Suppressor macrophage treated with lipopolysaccharide for 4 hours (primary cell): ENCODE measurements at places on chromosomes 4 and X.

- DNase-seq, result no peak
Observed at GRCh38 chr4:29541757-29542156, 1178.4 kb upstream of the PCDH7 start.

DNA sequence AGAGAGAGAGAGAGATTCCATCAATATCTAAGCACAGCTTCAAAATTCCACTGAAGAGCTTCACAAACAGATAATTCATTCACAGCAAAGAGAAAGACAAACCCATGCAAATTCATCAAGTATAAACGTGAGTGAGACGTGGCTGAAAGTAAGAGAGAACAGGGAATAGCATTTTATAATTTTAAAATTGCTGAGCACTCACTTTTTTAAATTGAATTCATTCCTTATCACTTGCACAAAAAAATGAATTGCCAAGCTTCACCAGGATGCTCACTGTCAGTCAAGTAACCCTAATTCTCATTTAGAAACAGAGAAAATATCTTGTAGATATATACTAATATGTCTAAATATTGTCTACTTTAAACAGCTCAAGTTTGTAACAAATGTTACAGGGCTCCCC is 40.5 kb downstream of the BMP3 start:
- DNase-seq, result no peak

DNA sequence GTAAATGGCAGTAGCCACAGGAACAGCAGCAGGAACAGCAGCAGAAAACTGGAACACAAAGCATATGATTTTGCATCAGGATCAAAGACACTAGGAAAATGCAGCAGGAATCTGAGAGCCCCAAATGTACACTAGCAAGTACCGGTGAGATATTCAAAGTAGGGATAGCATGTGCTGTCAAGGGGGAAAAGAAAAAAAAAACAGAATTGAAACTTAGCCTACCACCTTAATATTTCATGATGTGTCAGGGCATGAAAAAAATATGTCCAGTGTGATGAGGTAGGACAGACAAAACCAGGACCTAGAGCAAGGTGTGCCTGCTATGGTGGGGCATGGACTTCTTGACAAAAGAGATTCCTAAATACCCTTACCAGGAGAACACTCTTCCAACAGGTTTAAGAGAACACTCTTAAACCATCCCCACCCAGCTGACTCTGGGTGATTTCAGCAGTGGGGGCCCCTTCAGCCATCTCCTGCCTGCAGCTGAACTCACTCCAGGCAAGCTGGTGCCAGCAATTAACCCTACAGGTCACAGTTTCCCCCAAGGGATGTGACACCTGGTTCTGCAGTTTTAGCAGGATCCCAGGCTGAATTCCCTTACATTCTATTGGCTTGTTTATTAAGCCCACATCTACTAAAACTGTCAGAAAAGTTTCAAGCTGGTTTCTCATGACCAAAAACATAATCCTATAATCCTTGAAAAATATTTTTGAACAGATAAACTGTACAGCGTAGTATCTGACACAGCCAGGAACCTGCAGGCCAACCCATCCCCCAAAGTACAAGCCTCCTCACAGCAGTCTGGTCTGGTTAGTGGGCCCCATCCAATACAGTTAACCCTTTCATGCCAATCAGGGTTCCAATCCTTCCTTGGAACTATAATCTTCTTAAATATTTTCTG is 62.9 kb upstream of the FMR1 start:
- DNase-seq, result no peak

DNA sequence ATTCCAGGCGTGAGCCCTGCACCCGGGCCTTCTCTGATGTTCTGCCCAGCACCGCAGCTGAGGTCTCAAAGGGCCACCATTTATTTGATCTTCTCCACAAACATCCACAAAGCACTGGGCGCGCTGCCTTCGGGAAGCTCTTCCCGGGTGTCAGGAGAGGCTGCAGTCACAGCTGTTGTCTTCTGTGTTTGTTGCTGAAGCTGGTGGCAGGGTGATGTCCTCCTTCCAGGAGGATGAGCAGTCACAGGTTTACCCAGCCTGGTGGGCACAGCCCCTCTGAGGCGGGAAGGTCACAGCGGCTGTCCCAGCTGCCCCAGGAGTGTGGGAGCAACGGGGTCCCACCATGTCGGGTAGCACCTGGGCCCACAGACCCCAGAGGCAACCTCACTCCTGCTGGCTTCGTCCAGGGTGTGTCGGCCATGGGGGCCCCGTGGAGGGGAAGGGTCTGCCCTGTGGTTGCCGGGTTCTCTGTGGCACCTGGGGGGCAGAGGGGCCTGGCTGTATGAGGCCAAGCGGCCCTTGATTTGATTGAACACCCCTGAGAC is 27.6 kb downstream of the FGFRL1 start:
- DNase-seq, result no peak

DNA sequence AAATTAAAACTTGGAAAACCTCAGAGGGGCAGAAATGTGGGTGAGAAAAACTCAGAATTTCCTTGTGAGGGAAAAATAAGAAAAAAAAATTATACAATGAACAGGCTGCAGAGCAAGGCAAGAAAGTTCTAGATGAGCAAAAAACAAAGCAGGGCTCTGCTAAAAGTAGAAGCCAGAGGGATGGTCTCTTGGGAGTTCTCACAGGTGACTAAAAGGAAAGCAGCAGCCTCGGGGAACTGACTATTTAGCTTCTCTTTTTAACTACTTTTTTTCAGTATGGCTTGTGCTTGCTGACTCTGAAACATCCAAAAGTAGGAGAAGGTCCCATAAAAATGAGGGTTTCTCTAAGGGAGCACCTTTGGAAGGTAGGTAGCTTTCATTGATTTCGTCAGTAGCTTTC is 36.4 kb downstream of the PCDH19 start:
- DNase-seq, result no peak

- DNase-seq, result no peak
Observed at GRCh38 chrX:152405561-152405960, 45.6 kb downstream of the GABRA3 start.

DNA sequence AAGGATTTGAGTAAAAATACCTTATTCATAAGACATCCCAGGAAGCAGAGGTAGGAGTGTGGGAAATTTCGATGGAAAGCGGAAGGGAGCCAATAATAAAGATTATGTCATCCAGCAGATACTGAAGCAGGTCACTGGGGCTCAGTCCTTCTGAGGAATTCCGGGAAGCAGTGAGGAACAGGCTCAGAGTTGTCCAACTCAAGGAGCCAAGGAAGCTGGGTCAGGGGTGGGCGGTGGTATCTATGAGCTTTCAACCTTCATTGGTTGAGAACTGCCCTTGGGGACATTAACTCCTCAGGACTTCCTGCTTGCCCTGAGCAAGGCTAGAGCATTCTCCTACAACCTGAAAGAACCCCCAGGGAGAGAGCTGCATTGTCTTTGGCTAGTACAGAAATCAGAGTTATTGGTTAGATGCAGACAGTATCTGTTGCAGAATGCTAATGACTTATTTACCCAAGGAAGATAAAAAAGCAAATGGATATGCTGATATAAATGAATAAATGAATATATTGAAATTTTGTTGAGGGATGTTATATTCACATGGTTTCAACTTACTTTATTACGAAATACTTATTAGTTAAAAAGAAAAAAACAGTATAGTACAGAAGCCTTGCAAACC is 68.2 kb downstream of the DMP1 start:
- DNase-seq, result no peak

DNA sequence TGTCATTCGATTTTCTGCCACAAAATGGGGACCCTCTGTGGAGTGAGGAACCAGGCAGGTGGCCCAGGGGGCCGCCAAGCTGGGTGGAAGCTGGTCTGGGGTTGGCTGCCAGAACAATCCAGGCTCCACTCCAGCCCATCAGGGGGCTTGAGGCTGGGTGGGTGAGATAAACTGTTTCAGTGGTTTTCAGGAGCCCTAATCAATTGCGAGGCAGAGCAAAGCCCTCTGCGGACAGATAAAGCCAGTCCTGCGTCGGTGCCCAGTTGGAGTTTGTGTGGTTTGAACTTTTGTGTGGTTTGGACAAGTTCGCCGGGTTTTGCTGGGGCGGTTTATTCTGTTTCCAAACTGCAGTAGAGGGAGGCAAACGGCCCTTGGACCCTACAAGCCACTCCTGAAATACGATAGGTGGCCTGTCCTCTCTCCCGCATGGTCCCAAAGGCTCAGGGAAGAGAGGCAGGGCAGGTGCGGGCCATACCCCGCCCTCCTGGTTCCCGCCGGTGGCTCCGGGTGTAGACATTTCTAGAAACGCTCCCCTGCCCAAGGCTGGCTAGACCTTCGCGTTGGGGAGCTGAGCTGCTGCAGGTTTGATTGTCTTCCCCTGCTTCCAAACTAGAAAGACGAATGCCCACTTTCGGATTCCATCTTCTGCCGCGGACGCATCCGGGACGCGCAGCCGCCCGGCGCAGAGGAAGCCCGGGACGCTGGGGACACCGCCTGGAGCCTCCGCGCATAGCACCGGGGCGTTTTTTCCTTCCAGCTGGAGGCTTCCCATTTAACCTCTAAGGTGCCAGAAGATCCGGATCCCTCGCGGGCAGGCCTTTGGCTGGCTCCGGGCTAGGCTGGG is 169.0 kb upstream of the BCOR start:
- DNase-seq, result peak; percentile 73

GRCh38 chr4:82515705-82516104 is 46.1 kb downstream of the TMEM150C start:
- DNase-seq, result no peak

DNA sequence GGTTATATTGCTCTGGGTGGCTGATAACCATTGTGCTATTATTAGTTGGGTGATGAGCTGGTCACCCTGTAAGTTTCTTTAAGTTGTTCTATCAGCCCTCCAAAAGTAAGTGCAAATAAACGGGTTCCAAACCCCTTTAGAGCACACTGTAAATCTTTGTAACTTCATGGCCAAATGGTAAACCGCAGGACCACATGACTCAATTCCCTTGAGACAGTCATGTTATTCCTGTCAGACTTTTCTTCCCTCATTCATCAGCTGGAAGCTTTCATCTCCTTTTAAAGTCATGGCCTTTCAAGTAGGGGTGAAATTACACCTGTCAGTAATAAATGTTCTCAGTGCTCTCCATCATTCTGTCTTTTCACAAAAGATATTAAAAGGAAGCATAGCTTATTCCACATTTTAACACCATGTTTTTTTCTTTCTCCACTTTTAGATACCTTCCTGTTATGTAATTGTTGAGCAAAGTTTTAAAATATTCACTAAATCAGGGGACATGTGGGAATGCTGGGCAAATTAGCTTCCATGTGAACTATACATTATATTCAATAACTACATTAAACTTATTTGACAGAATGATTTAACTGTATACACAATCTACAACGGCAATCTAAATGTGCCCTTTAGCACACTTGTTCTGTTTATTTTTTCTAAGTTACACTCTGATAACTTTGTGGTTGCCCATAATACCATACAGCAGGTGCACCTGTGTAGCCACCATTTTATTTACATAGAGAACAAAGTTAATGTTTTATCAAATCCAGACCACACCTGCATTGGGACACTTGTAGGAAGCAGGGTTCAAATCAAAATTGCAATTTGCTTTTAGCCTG is 275.5 kb downstream of the CFAP299 start:
- no peak for DNase-seq

GRCh38 chrX:8729811-8730210 is 2.1 kb downstream of the ANOS1 start:
- DNase-seq, result no peak

- DNase-seq, result no peak
Observed at GRCh38 chr4:6195602-6196319, 4.6 kb downstream of the JAKMIP1 start.

DNA sequence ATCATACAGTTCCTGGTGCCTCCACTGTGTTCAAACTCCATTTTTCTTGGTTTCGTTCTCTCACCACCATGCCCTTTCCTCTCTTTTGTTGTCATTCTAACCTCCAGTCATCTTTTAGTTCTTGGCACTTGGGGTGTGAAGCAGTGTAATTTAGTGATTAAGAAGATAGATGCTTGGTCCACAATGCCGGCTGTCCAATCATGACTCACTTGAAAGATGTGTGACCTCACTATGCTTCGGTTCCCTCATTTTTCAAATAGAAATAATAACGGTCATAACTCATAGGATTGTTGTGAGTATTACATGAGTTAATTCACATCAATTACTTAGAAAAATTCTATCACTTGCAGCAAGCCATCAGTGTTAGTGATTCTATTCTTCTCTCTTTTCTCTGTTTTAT is 327.8 kb downstream of the ADGRL3 start:
- DNase-seq, result no peak

DNA sequence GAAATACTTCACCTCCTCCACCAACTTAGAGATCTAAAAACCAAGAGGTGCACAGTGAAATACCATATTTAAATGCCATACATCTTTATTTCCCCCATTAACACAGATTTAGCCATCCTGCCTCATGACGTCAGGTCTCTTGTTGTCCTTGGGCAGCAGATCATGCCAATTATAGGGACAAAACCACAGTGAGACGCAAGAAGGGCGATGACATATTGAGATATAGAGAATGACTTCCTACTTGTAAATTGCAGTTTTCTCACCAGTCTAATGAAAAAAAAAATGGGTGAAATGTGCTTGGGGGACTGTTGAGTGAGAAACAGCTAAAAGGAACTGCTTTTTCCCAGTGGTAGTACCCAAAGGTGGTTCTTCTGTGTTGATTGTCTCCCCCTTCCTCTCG is 24.3 kb downstream of the RS1 start:
- DNase-seq, result peak; percentile 9

- no peak for DNase-seq
Observed at GRCh38 chr4:95764961-95765360, 74.9 kb upstream of the PDHA2 start.

DNA sequence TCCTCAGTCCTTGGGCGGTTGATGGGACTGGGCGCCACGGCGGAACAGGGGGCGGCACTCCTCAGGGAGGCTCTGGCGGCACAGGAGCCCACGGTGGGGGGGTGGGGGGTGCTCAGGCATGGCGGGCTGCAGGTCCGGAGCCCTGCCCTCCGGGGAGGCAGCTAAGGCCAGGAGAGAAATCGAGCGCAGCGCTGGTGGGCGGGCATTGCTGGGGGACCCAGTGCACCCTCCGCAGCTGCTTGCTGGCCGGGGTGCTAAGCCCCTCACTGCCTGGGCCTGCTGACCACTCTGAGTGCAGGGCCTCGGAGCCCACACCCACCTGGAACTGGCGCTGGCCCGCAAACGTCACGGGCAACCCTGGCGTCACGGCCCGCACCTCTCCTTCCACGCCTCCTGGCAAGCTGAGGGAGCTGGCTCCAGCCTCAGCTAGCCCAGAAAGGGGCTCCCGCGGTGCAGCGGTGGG is 164.9 kb upstream of the AGA start:
- no peak for DNase-seq

DNA sequence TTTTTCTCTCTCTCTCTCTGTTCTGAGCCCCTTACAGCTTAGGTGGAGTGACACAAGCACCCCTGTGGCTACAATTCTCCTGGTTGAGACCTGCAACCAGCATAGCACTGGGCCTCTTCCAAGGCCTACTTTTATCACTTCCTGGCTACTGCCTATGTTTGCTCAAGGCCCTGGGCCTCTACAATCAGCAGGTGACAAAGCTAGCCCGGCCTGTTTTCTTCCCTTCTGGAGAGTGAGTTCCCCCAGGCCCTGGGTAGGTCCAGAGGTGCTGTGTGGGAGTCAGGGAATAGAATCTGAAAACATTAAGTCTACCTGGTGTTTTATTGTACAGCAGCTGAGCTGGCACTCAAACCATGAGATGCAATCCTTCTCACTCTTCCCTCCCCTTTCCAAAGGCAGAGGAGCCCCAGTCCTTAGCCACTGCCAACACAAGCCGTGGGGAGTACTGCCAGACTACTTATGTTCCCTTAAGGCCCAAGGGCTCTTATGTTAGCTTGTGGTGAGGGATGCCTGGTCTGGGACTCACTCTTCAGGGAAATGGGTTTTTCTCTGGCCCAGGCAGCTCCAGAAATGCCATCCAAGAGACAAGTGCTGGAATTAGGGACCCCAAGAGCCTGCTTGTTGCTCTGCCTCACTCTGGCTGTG is 23.8 kb upstream of the MAGEC3 start:
- DNase-seq, result no peak
